ENCODE measurements at places on chromosomes 3 and 15. TPM values are rescaled to one million over a fixed set of nuclear protein-coding genes. Genes with fewer than 3 reads are reported as not detected.

CLDN18 gene
- total RNA-seq, result not detected

ACKR4 gene
- 2.9 TPM for total RNA-seq

JMJD7 gene
- total RNA-seq, result 3.5 TPM

MLF1 gene
- total RNA-seq, result 7.5 TPM

CCR9 gene
- total RNA-seq, result not detected

ALDH1A3 gene
- 38.6 TPM for total RNA-seq

SPINK8 gene
- total RNA-seq, result not detected

COL6A5 gene
- not detected for total RNA-seq

UCN2 gene
- not detected for total RNA-seq

GRK7 gene
- total RNA-seq, result not detected

CP gene
- total RNA-seq, result under 0.01 TPM

NCBP2 gene
- total RNA-seq, result 49.2 TPM

ZNF774 gene
- 0.98 TPM for total RNA-seq

BLM gene
- total RNA-seq, result 4.2 TPM

UQCC5 gene
- total RNA-seq, result 3.7 TPM

HHATL gene
- not detected for total RNA-seq

STRA6 gene
- 0.65 TPM for total RNA-seq

Measured in vein endothelial cell (primary cell).